ENCODE measurements at places on chromosomes 13 and 19.

DNA sequence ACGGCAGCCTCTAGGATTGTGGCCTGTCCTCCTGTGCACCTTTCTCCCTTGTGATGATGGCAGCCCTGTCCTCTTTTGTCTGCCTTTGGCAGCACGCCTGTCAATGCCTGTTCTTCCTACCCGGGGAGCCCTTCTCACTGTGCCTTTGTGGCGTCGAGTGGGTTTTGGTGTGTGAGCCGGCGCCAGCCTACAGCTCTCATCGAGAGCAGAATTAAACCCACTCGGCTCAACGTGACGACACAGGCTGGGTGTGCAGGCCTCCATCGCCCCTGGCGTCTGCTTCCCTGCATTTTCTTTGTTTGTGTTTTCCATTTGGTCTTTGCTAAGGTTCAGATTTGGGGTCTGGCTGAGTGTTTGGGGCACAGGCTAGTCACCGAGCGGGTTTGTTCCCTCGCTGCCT lies 34.4 kb downstream of the AP1M1 start:
- no peak for DNase-seq

DNA sequence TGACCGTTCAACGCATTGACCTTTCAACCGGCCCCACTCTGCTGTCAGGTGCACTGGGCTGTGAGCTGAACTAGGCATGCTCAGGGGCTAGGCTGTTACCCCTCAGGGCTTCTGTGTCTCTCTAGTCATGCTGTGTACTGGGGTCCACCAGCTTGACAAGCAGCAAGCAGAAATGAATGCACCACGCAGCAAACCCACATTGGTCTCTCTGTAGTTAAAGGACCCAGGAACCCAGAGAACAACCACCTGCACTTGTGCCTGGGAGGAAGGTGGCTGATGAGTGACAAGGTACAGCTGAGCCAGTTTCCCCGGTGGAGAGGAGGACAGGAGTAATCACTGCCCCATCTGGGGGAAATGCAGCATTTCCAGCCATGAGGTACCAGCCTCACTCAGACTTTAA lies 159.9 kb downstream of the USP12 start:
- no peak for DNase-seq

- DNase-seq, result no peak
These were observed 13.6 kb upstream of the KPNA3 start for GRCh38 chr13:49806126-49806536.

GRCh38 chr13:28621449-28621848 lies 37.5 kb upstream of the POMP start:
- peak; percentile 72 for DNase-seq

DNA sequence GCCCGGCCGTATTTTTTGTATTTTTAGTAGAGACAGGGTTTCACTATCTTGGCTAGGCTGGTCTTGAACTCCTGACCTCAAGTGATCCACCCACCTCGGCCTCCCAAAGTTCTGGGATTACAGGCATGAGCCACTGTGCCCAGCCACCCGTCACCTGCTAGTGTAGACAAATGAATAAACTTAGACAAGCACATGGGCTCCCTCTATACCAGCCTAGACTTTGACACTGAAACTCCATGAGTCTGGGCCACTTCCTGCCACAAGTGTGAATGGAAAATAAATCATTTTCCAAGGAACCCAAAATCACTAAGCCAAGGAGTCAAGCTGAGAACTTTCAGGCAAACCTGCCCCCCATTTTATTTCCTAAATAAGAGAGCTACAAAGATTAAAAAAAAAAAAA lies 27.0 kb upstream of the TPT1 start:
- DNase-seq, result no peak

All from suppressor macrophage treated with lipopolysaccharide for 1 hour (primary cell).